Neural progenitor cell (in vitro differentiated cells): ENCODE measurements at places on chromosomes 4 and X.

DNA sequence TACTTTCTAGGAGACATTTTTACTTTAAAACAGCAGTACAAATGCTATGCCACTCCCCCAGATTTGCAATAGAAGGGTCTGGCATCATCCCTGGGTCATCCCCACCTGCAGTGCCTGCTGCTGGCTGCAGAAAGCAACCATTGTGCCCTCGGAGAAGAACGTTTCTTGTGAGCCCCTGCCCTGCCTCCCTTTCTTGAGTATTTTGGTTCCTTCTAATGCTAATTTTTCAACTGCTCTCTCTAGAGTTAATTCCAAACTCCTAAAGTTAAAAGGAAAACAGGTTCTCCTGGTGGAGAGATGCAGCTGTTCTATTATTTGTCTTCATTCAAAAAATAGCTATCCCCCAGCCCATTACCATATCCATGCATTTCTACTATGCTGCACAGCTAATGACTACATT is 107.1 kb downstream of the IDS start:
- peak; percentile 4 for DNase-seq

DNA sequence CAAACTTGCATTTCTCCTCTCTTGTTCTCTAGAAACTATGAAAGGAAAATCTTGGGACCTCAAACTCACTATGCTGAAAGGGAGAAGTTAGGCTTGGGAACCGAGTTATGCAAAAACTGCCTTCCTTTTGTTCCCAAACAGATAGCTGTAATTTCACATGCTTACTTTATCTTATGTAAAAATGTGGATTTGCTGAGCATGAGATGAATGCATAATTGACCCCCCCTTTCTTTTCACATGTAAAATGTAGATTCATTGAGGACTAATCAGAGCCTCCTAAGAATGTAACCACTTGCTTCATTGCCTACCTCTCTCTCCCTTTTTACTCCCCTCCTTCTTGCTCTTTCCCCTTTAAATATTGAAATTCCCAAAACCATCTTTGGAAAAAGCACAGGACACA is 18.0 kb downstream of the TBC1D9 start:
- DNase-seq: no peak

DNA sequence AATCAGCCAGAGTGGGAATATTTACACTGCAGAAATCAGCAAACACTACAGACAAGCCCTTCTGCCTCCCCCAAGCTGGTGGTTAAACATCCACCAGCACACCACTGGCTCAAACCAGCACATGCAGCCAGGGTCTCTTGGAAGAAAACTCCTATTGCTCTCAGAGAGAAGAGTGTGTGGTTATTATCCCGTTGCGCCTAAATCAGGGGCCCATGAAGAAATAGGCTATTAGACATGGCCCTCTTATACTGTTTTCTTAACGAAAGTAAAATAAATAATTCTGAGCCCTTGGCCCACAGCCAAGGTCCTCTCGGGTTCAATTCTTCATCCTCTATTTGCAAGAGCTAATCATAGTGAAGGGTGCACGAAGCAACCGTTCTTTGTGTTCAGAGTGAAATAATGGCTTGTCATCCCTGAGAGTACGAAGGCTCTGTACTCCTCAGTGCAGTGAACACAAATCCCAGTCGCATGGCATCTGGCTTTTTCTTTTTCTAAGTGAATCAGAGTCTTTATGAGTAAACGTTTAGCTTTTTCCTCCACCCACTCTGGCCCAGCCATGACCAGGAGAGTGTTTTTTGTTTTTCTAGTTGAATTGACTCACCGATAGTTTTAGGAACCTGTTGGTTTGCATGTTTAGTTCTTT is 33.4 kb upstream of the RBM47 start:
- DNase-seq: no peak

DNA sequence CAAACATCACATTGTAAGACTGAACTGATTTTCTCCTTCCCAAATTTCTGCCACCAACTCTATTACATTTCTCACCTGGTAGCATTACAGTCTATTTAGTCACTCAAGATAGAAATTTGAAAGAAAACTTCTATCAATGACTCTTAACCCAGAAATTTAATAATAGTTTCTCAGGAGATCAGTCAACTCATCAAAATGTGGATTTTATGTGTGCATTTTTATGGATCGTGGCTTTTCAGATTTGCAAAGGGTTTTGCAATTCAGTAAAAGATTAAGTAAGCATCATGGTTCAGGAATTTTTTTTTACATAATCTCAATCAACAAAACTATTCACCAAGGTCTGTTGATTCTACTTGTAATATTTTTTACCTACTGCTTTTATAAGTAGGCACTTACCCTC is 111.1 kb downstream of the CFAP299 start:
- no peak for DNase-seq

DNA sequence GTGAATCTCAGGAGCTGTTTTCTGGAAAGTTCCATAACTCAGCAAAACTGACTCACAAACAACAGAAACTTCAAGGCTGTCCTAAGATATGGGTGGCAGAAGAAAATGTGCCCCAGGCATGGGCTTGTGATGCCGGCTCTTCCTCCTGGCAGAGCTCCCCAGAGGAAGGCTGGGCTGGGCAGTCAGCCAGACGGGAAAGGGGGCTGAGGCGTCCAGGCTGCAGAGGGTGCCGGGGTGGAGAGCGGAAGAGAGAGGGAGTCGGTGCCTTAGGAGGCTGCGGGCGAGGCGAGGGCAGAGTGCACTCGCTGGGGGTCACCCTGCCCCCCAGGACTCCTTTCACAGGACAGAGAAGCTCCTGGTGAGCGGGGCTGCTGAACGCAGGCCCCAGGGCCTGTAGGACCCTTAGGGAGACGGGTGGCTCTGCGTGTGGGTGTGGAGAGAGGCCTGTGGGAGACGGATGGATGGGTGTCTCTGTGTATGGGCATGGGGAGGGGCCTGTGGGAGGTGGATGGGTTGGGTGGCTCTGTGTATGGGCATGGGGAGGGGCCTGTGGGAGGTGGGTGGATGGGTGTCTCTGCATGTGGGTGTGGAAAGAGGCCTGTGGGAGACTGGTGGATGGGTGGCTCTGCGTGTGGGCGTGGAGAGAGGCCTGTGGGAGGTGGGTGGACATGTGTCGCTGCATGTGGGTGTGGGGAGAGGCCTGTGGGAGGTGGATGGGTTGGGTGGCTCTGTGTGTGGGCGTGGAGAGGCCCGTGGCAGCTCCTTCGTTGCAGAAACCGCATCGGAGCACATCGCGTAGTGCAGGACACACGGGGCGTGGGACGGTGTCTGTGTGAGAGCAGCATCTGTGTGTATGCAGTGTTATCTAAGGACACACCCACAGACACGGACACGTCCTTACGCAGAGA is 15.9 kb downstream of the PCGF3 start:
- no peak for DNase-seq

DNA sequence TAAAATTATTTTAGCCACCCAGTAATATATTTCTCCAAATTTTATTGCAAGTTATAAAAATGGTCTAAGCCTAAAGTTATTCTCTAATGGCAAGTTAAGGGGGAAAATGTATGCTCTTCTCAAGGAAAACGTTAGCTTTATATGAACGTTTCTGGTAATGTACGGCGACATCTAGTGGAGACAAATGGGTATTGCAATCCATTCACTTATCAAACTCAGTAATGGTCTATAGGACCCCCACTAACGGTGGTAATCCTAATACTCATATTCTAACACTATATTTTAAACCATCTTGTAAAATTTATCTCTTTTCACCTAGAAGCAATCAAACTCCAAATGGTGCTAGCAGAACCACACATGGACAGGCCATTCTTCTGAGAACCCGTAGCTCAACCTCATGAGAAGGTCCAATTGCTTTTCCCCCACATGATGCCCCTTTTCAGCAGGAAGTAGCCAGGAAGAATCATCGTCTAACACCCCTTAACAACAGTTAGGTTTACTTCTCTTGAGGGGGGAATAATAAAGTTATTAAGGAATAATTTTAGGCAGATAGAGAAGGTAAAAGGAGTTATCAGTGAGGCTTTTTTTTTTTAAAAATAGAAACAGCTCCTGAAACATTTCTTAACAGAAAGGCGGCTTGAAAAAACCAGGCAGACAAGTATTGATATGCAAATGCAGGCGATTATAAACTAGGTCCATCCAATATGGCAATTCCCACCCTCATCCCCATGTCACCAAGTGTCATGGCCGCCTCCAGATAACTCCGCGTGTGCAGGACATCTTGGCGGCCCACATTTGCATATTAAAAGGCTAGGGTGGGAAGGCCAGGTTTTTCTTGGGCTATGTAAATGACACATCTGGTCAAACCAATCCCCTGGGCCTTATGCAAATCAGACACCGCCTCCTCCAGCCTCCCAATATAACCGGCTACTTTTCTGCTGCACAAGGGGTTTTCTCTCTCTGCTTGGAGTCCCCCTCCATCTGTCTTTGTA is 35.0 kb downstream of the NUDT11 start:
- DNase-seq: peak; percentile 45

GRCh38 chr4:8085491-8086117 is 73.0 kb downstream of the ABLIM2 start:
- DNase-seq: no peak

GRCh38 chr4:26726655-26727387 is 133.8 kb upstream of the STIM2 start:
- DNase-seq: no peak
